ENCODE measurements at places on chromosomes 12 and 14.

- DNase-seq, result no peak
Observed at GRCh38 chr14:27367345-27367744, 769.5 kb upstream of the NOVA1 start.

DNA sequence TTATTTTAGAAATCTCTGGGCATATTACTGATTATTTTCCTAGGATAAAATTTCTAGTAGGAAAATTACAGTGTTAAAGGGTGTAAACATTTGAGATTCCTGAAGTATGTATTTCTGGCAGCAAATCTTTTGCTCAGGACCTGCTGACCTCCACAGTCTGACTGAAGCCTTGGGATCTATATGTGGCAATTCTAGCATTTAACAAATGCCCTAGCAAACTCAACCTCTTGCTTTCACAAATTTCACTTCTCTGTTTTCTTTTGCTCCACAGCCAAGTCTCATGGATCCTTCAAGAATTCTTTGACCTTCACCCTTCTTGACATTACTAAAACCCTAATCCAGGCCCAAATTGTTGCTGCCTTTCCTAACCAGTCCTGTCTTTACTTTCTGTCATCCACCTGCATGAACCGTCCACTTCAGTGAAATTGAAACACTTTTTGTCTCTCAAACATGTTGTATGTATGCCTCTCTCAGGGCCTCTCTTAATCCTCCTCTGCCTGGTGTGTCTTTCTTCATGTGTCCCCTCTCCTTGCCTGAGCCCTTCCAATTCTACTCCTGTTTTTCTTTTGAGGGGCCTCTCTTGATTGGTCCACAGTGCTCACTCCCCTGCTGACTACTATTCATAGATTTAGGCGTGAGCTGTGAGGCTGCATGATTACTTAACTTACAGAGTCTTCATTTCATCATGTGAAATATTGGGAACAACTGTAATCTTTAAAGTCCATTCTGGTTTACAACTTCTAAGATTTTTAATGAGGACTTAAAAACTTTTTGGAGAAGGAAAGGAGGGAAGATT, 5.1 kb upstream of the DYRK4 start:
- no peak for DNase-seq

DNA sequence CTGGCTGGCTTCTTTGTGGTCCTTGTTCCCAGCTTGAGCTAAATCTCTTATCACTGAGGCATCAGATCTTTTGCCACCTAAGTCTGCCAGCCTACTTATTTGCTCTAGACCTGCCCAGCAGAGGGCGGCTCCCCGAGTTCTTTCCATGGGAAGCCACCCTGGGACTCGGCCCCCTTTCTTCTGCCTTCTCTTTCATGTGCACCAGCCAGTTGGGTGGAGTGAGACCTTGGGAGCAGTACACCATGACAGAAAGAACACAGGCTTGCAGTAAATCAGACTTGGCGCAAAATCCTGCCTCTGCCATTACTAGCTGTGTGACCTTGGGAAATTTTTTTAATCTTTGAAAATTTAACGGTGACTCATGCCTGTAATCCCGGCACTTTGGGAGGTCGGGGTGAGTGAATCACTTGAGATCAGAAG, 7.4 kb downstream of the SMAGP start:
- DNase-seq, result no peak

GRCh38 chr12:19779395-19780056, 340.2 kb downstream of the AEBP2 start:
- no peak for DNase-seq

DNA sequence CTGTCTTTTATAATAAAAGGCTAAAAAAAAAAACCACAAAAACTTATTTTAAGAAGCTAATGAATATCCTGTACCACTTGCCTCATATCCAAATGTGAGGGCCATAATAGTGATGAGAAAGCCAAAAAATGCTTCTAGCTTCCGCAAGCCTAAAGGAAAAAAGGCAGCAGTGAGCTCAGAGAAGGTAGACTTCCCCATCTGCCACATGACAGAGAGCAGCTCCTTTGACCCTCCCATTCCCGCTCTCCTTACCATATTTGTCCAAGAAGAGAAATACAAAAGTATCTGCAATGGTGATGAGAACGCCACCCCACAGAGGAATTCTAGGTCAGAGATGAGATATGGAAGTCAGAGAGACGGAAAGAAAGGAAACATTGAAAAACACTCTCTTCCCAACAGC, 27.1 kb downstream of the SLC11A2 start:
- DNase-seq, result no peak

- no peak for DNase-seq
Observed at GRCh38 chr14:77822741-77823140, 22.8 kb downstream of the ADCK1 start.

DNA sequence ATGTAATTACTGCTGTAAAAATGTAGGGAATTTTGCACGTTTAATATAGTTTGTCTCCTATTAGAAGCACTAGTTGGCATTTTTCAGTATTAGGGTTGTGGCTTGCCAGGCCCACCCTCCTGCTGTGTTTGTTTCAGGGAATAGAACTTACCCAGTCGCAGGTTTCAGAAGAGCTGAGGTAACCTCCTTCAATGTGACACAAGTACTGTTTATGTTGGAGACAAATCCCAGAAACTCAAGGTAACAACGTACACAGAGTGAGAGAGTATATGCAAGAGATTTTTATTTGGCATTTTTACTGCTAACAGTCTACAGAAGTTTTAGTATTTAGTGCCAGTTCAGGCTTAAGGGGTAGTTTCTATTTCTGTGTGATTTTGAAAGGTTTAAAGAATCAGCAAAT, 284.3 kb downstream of the RAD51B start:
- no peak for DNase-seq

DNA sequence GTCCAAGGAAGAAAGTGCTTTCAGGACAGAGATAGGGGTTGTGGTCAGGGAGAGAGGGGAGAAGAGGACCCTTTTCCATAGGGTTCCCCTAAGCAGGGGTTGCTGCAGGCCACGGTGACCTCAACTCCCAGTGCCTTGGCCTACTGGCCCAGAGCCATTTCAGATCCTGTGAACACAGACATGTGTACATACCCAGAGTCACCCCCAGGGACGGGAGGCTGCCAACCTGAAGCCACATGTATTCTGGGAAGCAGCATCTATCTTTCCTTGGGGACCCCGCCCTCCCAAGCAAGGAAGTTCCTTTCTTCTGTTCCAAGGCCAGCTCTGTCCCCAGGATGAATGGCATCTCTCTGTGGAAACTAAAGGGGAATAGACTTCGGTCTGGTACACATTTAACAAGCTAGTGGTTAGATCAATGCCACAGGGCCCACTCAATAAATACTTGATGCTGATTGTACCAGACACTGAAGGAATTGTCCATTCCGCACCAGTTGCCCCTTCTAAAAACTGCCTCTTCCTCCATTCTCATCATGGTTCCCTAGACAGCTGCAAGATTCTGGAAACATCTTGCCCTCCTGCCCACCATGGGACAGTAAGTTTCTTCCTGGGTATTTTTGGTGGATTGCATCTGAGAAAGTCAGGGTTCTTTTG, 25.2 kb upstream of the DGLUCY start:
- DNase-seq, result no peak

DNA sequence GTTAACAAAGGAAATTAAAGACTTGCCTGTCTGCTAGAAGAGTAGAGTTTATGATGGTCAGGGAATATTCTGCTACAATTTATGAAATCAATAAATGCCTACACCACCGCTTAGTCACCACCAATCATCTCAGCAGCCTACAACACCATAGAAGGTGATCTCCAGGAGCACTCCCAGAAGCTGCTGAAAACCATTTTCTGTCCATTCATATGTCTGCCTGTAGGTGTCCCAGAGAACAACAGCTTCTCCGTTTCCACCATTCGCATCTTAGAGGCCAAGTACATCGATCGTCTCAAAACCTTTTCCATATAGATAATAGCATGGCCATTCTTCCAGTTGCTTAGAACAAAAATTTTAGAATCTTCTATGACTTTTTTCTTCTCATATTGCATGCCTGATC, 303.4 kb downstream of the KCNC2 start:
- DNase-seq, result no peak

- DNase-seq, result no peak
Observed at GRCh38 chr14:31568161-31568560, 7.0 kb downstream of the NUBPL start.

DNA sequence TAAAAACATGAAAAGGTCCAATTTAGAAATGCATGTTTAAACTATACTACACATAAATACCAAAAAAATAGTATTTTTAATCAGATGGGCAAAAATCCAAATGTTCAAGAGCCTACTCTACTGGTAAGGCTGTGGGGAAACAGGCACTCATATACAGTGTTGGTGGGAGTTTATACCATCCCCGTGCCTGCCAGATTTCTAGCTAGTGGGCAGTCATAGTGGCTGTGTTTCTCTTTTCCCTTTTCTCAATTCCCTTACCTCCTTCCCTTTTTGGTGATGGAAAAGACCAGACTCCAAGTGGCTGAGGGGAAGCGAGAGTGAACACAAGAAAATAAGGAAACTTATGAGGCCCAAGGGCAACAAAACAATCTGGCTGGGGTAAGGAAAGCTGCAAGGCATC, 14.7 kb downstream of the ZNF641 start:
- DNase-seq, result no peak

DNA sequence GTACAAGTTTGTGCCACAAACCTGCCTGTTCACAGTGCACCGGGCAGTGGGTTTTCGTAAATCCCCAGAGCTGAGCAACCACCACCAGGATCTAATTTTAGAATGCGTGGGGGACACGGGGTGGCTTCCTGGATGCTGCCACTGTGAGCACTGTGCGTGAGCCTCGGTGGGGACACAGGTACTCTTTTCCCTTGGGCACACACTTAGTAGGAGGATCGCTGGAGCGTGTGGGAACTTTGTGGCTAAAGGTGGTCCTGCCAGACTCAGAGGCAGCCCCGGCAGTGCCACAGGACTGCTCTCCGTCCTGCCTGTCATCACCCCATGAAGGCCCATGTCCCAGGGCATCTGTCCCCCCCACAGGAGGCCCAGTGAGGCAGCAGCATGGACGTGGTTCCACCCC, 21.1 kb downstream of the BTBD6 start:
- DNase-seq, result no peak

GRCh38 chr12:2754208-2754607, 40.6 kb upstream of the FKBP4 start:
- DNase-seq, result no peak

DNA sequence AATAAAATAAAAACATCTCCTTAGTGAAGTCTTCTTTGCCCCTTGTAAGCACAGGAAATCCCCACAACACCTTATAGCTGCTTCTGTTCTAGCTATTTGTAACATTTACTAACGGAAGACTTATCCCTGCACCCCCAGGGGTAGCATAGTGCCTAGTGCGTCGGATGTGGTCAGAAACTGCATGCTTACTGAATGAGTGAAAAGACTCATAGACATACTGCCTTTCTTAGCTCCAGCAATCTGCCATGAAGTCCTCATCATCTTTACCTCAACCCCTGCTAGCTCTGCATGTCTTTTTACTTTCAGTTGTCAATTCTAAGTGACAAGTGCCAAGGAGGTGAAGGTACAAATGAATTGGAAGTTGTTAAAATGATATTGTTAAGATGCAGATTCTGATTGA, 12.9 kb downstream of the RIOX1 start:
- no peak for DNase-seq

DNA sequence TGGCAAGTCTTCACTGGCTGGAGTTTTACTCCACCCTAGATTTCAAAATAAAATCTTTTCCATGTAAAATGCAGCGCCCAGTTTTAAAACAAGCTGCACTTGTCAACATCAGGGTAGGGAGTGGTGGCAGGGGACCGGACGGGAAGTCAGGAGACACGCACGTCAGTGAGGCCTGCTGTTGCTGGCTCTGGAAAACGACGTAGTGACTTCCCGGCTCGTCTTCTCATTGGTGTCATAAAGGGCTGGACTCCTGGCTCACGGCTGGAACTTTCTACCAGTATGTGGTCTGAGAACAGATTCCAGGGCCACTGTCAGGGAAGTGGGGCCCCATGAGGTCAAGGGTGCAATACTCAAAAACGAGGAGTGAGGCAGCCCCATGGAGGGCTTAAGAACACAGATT, 64.2 kb upstream of the FOXN3 start:
- no peak for DNase-seq

DNA sequence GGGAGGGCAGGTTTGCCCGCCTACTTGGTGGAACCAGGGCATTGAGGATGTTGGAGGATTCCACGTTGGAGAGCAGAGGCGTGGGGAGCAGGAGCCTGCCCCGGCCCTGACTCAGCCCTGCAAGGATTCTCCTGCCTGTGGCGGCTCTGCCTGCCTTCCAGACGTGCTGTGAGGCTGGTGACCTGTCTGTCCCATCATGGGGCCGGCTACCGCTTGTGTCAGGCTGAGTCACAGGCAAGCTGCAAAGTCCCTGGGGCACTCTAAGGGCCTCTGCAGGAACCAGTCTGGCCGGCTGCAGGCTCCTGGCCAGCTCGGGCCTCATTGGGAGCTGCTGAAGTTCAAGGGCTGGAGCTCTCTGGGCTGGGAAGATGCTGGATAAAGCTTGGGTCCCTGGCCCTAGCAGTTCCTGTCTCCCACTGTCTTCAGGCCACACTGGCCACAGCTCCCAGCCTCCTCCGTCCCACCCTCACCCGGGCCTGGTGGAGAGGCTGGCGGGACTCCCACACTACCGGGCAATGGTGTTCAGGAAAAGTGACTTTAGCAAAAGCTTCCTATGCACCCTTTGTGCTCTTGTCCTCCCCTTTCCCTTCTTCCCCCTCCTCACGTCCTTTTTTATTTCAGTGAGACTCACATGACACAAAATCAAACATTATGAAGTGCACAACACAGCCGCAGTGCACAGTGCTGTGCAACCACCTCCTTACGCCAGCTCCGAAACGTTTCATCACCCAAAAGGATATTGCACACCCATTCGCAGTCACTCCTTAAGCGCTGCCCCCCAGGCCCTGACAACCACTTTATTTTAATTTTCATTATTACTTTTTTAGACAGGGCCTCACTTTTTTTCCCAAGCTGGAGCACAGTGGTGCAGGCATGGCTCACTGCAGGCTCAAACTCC, 22.0 kb upstream of the ULK1 start:
- DNase-seq, result no peak

DNA sequence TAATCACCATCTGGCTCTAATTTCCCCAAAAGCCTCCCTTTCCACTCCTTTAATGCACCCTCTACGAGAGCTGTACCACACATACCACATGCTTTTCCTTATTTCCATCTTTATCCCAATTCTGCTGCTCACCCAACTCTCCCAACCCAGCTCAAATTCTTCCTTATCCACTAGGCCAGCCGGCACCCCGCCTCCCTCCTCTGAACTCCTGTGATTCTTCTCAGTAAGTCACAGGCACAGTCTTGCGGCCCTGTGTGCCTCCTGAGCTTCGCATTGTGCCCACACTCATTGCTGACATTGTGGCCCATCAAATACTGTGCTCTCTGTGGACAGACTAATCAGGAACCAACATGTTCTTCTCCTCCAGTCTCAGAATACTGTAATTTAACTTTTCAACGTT, 45.4 kb downstream of the APPL2 start:
- no peak for DNase-seq

- no peak for DNase-seq
Observed at GRCh38 chr14:52227619-52228222, 39.8 kb upstream of the PTGDR start.

DNA sequence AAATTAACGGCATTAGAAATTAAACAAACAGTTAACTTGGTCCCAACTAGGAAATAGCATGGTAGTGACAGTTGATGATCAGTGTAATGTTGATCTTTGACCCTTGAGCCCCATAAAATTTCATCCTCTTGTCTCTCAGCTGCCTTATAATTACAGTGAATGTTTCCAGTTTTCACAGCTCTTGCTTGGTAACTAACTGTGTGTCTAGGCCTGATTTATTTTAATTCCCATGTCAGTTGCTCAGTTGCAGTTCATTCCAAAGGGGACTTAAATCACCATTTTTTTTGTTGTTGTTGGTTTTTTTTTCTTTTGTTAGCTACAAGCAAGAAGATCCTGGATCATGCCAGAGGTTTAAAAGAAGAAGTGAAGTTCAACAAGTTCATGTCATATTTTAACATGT, 1883.7 kb upstream of the FLRT2 start:
- DNase-seq, result no peak

- no peak for DNase-seq
Observed at GRCh38 chr12:22899184-22899583, 274.2 kb downstream of the ETNK1 start.
